ENCODE measurements at places on chromosomes 2 and 18. TPM values are rescaled to one million over a fixed set of nuclear protein-coding genes. Genes with fewer than 3 reads are reported as not detected.
A peak's percentile ranks its signal among the peaks of the same experiment; 100 is the strongest.

GRCh38 chr18:45127405-45127804 lies 446.7 kb downstream of the SETBP1 start:
- DNase-seq: no peak

DNA sequence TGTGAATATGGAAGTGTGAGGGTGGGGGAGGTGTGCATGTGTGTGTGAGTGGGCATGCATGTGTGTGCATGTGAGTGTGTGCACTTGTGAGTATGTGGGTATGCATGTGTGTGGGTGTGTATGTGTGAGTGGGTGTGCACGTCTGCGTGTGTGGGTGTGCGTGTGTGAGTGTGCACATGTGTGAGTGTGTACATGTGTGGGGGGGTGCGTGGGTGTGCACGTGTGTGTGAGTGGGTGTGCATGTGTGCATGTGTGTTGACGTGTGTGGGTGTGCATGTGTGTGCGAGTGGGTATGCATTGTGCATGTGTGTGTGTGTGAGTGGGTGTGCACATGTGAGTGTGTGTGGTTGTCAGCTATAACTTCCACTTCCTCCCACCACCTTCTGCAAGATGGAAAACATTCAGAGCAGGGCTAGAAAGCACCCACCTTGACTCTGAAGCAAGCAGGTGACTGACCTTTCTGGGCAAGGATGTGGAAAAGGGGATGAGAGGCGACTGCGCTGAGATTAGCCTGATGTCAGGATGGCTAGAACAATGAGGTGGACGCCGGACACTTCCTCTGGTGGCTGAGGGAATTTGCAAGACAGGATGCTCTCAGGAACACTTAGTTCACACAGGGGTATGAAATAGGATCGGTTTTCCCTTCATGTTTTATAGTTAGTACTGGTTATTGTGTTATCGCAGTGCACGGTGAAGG lies 103.6 kb downstream of the ACKR3 start:
- DNase-seq: peak; percentile 27

DNA sequence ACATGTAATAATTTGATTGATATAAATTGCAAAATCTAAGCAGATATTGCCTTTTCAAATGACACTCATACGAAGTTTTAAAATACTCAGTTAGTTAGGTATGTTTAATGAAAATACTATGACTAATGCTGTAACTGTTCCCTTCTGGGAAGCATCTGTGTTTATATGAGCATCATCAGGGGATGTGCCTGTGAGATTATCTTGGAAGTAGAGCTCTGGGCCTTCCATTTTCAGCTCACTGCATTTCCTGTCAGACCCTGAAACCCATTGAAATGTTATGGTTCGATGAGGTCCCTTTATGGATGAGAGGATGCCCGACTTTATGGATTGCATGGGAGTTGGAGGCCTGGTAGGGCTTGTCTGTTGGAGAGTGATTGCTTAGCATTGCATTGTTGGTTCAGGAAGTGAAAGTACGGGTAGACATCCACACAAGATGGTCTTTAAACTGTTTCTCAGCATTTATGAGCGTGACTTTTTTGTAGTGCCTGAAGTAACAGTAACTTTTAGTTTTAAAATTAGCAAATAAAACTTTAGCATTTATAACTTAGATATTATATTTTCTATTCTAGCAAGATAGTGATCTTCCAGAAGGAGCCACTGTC lies 28.7 kb downstream of the ELP2 start:
- DNase-seq: no peak

GRCh38 chr2:230873661-230874401 lies 9.1 kb downstream of the ITM2C start:
- DNase-seq: peak; percentile 38

GRCh38 chr2:231557571-231558217 lies 27.4 kb upstream of the NMUR1 start:
- peak; percentile 85 for DNase-seq

DNA sequence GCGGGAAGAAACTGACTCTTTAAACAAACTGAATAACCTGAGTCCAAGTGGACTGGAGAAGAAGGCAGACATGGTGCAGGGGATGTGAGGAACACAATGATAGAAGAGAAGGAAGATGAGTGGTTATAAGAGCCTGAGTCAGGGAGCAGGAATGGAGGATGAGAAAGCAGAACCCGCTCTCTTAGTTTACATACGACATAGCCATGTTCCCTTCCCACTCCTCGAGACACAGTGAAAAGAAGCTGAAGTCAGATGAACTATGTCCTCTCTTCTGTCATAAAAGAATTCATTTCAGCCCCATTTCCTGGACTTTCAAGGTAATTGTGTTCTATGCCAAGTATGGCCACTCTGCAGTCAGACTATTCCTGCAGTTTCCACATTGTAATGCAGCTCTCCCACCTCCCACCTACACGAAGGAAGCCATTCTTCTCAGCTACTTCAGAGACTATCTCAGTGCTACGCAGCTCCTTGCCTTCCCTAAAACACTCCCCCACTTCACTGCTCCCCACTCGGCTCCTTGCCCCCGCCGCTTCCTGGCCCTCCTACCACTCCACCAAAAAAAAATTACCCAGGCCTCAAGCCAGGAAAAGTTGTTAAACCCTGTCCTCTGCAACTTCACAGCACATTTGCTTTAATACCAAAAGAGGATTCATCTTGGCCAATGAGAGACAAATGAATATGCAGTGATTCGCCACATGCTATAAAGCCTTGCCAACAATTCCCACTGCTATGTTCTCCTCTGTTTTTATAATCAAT lies 323.4 kb upstream of the EPHA4 start:
- no peak for DNase-seq

GRCh38 chr18:23756590-23757436 lies 67.6 kb downstream of the LAMA3 start:
- no peak for DNase-seq

DNA sequence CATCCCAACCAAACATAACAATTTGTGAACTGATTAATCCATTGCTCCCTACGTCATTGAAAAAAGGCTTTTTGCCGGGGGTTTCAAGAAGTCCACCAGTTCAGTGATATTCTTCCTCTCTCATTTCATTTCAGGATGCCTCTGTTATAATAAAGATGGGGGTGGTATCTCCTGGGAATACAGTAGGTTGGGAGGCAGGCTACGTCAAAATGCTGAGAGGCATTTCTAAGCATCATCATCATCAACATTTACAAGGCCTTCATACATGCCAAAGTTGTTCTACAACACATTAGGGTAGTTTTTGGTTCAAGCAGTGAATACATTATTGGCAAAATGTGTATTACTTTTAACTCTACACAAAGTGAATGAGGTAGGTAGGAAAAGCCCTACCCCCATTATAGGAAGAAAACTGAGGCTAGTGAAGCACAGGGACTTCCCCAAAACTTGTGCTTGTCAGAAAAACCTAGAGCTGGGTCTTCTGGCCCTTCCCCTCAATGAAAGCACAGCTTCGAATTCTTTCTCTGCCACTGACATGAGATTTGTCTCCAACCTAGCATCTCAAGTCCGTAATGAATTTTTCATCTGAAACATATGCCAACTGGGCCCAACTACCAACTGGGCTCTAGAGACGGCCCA lies 11.3 kb downstream of the OSR1 start:
- DNase-seq: no peak

- DNase-seq: no peak
Observed at GRCh38 chr2:31922542-31923408, 88.0 kb downstream of the MEMO1 start.

DNA sequence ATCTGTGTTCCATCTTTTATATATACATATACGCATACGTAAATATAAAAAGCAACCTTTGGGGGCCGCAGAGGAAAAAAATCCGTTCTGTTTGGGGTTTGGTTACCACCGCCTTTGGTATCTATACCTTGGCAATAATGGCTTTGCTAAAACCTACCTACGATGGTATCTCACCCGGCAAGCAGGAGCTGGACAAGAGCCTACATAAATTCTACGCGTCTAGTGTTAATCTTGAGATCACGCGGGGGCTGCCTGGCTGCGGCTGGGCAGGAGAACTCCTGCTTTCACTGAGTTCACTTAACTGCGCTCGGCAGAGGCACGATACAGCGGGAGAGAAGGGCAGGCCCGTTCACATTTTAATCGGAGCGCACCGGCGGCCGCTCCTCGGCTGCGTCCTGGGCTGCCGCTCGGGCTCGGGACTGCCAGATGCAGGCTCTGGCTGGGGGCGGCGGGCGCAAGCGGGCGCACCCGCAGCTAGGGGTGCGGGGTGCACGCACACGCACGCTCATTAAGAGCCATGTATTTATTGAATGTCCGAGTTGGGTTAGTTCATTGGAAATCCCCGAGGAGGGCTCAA lies 1.7 kb upstream of the POU3F3 start:
- DNase-seq: no peak

DNA sequence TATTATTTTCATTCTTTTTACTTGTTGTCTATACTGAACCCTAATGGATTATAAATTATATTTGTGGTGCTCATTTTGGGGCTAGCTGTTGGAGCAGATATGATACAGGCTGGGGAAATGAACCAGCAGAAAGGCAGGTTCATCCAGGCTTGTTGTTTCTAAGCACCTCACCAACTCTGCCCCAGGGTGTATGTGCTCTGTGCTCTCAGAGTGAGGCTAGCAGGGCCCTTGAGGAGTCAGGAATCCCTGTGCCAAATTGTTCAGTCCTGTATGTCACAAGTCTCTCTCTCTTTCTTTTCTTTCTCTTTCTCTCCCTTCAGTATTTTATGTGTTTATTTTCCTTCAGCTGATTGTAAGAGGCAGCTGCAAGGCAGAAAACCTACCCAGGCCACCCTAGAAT lies 181.1 kb upstream of the DPP10 start:
- DNase-seq: no peak

DNA sequence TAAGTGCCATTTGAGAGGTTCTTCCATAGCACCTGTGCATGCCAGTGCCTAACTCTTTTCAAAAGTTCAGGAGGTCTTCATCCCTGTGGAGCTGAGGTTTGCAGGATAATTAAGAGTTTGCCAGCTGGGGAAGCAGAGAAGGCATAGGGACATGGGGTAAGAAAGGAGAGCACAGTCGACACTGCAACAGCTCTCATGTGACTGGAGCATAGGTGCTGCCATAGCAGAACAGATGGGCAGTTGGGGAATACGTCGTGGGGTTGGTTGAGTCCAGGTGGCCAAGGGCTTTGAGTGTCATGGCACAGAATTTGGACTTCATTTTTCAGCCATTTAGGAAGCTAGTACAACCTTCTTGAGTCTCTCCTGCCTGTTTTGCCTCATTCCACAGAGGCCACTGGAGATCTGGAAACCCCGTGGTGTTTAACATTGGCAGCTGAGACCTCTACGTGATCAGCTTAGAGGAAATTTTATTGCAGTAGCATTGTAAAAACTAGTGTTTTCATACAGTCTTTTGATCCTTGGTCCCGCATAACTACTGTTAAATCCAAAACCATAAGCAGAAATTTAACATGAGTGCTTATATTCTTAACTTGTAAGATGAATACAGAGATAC lies 65.1 kb downstream of the CRIM1 start:
- no peak for DNase-seq

DNA sequence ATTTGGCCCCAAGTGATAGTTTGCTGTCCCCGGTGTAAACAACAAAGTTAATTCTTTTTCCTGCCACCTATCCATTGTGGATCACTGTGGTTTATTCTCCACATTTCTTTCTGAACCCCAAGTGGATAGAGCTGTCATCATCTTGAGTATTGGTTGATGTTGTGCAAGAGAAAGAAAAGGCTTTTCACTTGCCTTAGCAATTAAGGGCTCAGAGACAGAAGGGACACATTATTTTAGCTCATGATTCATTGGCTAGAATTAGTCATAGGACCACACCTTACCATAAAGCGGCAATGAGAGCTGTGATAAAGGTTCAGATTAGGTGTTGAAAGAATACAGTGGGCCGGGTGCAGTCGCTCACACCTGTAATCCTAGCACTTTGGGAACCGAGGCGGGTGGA lies 442.1 kb upstream of the DCC start:
- DNase-seq: no peak

DNA sequence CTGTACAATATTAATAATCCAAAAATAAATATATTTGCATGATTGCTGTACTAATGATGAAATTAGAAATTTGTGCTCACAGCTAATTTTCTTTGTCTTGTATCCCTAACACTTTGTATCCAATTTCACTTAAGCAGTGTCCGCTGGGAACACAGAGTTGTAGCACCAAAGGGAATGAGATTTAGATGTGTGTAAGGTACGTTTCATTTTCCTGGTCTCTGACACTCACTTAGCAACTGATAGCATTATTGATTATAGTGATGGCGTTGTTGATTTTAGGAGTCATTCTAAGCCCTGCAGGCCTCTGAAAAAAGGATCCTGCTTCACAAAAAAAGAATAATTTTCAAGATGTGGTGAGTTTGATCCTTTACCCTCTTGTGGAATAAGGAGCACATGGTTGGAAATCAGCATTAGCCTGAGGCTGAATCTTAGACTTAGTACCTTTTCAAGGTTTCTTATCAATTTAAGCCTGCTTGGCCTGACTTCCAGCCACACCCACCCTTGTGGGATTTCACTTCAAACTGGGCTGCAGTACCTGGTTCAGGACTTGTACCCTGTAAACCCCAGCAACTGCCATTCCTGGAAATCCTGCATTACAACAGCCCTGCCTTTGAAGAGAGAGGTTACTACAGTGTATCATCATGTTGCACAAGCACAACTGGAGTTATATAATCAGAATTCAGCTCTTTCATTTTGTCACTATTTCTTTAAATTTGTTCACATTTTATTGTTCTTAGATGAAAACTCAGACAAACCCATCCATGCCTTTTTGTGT lies 116.2 kb downstream of the RND3 start:
- DNase-seq: no peak

The BOLA3 gene
- total RNA-seq: 69.5 TPM

The GNAL gene
- total RNA-seq: 0.52 TPM

The NPAS2 gene
- total RNA-seq: 0.47 TPM

The TUBB8B gene
- total RNA-seq: not detected

The C2orf66 gene
- not detected for total RNA-seq

The DCDC2C gene
- not detected for total RNA-seq

The RNF144A gene
- total RNA-seq: 35.5 TPM

The ZAP70 gene
- total RNA-seq: 338 TPM

All from activated CD8-positive, alpha-beta memory T cell treated with anti-CD3 and anti-CD28 coated beads, Interleukin-2, amount 10 ng/mL, durations not matched to agents 7 days and 5 days (primary cell).